ENCODE measurements at places on chromosomes 1 and 21. TPM values are rescaled to one million over a fixed set of nuclear protein-coding genes. Genes with fewer than 3 reads are reported as not detected.

DNA sequence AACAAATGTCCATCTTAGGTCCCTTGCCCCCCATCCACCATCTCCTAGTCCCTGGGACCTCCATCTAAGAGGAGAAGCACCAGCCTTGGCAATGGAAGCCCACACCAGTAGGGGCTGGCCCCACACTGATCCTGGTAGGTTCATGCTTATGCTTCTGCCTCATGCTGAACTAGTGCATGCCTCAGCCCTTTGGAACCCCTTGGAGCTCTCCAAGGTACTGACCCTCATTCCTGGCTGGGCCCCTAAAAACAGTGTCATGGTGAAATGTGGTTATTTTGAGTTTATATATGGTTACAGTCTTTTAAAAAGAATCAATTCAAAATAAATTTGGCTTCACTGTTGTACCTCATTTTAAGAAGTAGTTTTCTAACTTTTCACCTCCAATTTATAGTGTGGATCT lies 108.3 kb downstream of the HIVEP3 start:
- peak; percentile 61 for DNase-seq

DNA sequence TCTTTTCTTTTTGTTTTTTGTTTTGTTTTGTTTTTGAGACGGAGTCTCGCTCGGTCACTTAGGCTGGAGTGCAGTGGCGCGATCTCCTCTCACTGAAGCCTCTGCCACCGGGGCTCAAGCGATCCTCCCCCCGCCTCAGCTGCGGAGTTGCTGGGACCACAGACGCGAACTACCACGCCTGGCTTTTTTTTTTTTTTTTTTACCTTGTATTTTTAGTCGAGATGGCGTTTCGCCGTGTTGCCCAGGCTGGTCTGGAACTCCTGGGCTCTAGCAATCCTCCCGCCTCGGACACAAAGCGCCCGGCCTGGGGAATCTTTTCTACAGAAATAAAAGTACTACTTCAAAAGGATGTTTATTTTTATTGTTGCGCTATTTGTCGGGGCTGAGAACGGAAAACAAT lies 1.1 kb upstream of the SETDB1 start:
- no peak for DNase-seq

DNA sequence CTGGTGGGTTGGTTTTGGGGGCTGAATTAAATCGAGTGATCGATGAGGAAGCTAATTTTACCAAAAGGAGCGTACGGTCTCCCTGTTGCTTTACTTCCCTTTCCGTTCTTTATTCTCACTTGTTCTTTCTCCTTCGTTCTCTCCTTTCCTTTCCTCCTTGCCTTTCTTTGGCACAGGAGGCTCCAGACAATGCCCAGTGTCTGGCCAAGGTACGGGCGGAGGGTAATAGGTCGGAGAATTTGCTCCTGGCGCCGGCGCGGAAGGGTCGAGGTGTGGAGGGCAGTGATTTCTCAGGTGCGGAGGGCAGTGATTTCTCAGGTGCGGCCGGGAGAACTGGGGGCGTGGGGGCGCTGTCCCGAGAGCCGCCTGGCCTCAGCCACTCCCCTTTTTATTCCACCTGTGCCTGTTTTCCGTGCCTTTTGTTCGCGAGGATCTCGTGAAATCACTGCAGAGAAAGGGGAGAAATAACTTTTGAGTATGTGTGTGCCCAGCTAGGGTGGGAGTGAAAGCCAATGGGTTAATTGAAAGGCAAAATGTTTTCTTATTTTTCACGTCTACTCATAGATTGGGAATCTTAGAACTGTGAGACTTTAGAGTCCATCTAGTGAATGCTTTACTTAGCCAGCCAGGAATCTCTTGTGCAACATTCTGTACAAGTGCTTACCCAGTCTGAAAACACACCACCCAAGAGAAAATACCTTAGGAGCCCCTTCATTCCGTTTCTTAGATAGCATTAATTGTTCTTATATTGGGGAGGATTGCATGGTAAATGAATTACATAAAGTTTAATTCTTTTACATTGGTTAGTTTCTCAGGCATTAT lies 1.3 kb downstream of the FNBP1L start:
- DNase-seq: no peak

DNA sequence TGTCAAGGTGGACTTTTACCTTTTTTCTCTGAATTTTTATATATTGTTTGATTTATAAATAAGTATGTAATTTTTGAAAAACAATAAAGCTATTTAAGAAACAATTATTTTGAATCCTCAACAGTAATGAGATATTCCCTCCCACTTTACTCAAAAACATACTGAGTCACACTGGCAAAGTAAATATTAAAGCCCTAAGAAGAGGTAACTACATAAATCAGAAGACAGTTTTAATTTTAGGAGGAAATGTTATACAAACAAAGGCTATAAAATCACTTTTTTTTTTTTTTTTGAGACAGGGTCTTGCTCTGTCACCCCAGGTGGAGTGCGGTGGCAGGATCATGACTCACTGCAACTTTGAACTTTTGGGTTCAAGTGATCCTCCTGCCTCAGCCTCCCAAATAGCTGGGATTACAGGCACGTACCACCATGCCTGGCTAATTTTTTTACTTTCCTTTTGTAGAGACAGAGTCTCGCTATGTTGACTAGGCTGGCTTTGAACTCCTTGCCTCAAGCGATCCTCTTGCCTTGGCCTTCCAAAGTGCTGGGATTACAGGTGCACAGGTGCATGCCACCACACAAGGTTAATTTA lies 36.2 kb downstream of the ZSWIM5 start:
- DNase-seq: no peak

DNA sequence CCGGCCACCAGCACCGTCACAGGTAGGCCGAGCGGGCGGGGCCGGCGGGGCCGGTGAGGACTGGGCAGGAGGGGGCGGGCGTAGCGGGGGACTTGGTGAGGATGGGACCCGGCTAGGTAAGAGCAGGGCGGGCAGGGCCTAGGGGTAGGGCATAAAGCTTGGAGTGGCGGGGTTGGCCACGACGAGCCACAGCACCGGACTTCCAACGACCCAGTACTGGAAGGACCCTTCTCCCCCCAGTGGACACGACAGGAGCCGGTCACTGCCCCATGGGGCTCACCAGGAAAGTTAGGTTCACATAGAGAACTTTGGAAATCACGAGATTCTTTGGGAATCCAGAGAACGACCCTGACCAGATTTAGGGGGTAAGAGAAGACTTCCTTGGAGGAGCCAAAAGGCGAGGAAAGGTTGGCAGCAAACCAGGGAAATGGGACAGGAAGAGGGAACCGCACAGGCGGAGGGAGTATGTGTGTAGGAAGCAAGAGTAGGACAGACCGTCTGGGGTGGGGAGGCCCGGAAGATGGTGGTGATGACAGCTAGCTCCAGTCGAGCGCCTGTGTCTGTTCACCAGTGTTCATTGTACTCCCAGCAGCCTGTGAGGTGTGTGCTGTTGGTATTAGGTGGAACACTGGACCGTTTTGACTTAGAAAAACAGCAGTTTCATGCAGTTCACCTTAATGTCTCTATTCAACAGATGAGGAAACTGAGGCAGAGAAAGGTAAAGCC lies 20.4 kb downstream of the ZNF362 start:
- no peak for DNase-seq

DNA sequence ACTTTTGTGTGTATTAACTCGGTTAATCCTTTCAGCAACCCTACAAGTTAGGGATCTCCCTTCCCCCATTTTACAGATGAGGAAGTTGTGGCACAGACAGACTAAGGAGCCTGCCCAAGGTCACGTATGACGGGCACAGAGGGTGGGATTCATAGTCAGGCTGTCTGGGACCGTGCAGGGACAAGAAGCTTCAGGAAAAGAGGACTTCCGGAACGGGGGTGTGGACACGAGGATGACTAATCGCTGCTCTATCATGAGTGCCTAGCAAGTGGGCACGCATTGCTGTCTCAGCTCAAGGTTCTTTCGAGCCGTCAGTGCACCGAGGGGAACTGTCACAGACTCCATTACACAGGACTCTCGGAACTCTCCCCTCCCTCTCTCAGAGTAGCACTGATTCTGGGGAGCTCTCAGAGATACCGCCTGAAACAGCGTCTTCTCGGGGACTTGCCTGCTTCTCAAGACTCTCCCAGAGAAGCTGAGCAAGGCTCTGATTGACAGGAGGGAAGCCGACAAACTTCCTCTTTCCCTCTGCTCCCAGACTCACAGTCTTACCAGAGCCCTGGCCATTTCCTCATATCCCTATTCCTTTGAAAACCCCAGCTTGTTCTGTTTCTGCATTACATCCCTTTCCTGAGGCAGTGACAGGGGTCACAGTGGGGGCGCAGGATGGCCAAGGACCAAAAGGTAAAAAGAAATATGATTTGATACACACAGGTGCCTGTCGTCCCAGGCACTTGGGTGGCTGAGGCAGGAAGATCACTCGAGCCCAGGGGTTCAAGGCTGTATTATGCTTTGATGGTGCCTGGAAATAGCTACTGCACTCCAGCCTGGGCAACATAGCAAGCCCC lies 14.4 kb downstream of the FHAD1 start:
- no peak for DNase-seq

- DNase-seq: peak; percentile 47
Observed at GRCh38 chr1:9494936-9495758, 44.1 kb upstream of the SLC25A33 start.

- DNase-seq: no peak
Observed at GRCh38 chr1:230715510-230715909, 1.6 kb upstream of the AGT start.

GRCh38 chr1:210685295-210685650 lies 356.6 kb downstream of the HHAT start:
- no peak for DNase-seq

DNA sequence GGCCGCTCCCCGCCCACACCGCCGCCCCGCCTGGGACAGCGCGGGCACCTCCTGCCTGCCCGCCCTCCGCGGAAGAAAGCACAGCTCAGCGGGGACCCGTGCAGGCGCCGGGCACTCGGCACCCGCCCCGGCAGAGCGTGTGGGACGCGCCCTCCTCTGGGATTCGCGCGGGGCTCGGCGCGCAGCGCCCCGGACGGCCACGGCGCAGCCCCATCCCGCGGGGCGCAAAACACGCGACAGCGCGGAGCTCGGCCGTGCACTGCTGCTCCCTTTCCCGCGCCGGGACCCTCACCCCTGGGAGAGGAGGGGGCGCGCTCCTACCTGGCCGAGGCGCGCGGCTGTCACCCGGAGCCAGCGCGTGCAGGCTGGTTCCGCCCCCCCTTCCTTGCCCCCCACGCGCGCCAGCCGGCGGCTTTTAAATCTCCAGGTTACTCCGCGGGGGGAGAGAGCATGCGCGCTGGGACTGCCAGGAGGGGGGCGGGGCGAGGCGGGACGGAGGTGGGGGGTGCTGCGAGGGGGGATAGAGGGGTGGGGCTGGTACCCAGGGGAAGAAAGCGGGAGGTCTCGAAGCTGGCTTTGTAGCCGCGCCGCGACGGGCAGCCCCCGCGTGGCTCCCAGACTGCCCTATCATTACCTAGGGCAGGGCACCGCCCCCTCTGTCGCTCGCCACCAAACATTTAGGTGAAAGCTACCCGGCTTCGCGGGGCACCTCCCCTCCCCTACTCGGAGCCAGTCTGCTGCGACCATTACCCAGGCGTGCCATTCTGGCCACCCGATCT lies at the start of gene SLC45A3:
SLC45A3 (minus strand) TSS at position 437 of the 779 bp plus-strand sequence. CDS start 15,853 bp downstream, outside the sequence.
- DNase-seq: no peak

GRCh38 chr1:78833491-78833890 lies 173.0 kb downstream of the ADGRL4 start:
- DNase-seq: no peak

DNA sequence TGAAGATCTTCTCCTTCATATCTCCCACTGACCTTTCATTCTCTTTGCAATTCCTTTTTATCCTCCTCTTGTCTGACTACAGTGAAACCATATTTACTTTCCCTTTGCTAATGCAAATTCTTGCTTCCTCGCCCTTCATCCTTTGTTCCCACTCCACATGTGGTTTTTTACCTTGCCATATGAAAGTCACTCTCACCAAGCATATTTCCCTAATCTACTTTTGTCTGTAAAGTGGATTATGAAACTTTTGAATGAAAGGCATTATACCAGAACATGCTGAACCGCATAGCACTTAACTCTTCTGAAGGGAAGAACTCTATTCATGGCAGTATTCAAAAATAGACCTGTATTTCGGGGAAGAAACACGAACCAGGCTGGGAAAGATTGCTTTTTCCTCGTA lies 8.0 kb upstream of the TMPRSS15 start:
- no peak for DNase-seq

GRCh38 chr1:14138135-14138506 lies 438.1 kb downstream of the PRDM2 start:
- DNase-seq: no peak

GRCh38 chr1:9653491-9654050 lies 2.0 kb downstream of the PIK3CD start:
- peak; percentile 67 for DNase-seq

GRCh38 chr1:181097242-181097641 lies 8.7 kb downstream of the IER5 start:
- DNase-seq: no peak

DNA sequence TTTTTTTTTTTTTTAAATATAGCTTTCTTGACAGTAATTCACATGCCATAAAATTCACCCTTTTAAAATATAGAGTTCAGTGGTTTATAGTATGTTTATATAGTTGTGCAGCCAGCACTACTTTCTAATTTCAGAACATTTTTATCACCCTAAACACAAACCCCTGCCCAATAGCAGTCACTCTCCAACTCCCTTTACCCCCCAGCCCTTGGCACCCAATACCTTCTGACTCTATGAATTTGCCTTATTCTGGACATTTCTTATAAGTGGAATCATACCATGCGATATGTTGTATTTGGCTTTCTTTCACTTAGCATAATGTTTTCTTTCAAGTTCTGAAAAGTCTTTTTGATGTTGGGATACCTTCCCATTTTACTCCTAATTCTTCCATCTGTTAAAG lies 42.5 kb upstream of the NEXN start:
- no peak for DNase-seq

DNA sequence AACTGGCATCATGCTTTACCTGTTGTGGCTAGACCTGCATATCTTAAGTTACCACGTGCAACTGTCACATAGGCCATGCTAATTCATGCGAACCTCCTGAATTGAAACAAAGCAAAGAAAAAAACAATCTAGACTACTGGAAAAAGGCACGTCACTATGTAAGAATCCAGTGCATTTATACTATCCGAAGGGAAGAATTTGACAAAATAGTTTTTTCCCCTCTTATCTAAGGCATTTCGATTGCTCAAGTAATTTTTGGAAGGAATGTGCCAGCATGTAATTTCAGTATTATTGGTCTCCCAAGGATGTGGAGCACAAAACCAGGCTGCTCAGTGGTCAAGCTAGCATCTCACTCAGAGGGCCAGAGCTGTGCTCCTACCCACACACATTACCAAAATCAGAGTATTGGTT lies 31.5 kb upstream of the C1orf198 start:
- no peak for DNase-seq

- DNase-seq: no peak
Observed at GRCh38 chr1:6003568-6004411, 11.6 kb upstream of the NPHP4 start.

GRCh38 chr1:202192770-202193613 lies 607 bp upstream of the LGR6 start:
- peak; percentile 70 for DNase-seq

- DNase-seq: no peak
Observed at GRCh38 chr1:167330601-167331293, 110.1 kb downstream of the POU2F1 start.

- DNase-seq: no peak
Observed at GRCh38 chr1:226678251-226678650, 60.8 kb downstream of the ITPKB start.

- DNase-seq: no peak
Observed at GRCh38 chr1:112253366-112253765, 142.6 kb upstream of the CTTNBP2NL start.

- DNase-seq: no peak
Observed at GRCh38 chr1:189866606-189867005, 611.1 kb downstream of the BRINP3 start.

Gene NBPF20
- polyA plus RNA-seq: 0.23 TPM

Gene USH2A
- polyA plus RNA-seq: not detected

Gene DYRK3
- polyA plus RNA-seq: not detected

Gene FAF1
- polyA plus RNA-seq: 31.1 TPM

Gene OR2M3
- polyA plus RNA-seq: not detected

Gene CLDN14
- not detected for polyA plus RNA-seq

Gene HLCS
- 15.7 TPM for polyA plus RNA-seq

Gene COL16A1
- polyA plus RNA-seq: not detected

Gene PLA2G4A
- polyA plus RNA-seq: not detected
